ENCODE measurements at places on chromosomes 12 and 14.

- DNase-seq = no peak
These were observed 44.1 kb downstream of the VWF start for GRCh38 chr12:6080149-6081045.

- no peak for DNase-seq
These were observed 101.8 kb upstream of the DYRK2 start for GRCh38 chr12:67546746-67547145.

- no peak for DNase-seq
These were observed 27.5 kb downstream of the TESPA1 start for GRCh38 chr12:54956818-54957641.

GRCh38 chr14:23601845-23602180, 23.2 kb upstream of the JPH4 start:
- DNase-seq = no peak

DNA sequence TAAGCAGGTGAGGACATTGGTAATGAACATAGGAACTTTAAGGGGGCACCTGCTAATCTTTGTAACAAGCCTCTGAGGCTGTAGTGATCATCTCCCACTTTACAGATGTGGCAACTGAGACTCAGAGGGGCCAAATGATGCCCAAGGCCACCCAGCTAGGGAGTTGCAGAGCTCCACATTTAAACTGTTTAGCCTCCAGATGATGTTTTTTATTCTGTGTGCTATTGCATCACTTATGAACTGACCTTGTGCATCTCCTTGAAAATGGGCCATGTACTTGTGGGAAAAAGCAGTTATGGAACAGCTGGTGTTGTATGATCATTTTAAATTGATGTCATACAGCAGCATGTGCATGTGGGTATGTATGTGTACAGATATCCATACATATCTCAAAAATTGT, 41.4 kb downstream of the TPCN1 start:
- DNase-seq = no peak

DNA sequence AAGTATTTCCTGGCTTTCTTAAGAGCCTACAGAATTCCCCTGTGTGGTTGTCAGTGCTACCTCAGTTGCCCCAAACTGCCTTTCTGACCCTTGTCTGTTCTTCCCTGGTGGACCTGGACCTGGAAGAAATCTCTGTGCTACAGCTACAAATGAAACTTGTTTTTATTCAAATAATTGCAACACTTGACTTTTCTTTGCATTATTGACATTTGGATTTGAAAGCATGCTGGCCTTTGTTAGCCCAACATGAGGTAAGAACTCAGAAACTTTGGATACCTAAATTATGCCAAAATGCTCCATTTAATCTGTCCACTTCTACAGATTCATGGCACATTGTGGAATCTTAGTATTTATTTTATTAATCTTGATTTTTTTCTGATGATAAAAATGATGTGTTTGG, 142.9 kb downstream of the SAMD4A start:
- DNase-seq = no peak

GRCh38 chr12:127703026-127703425, 563.9 kb upstream of the TMEM132C start:
- no peak for DNase-seq

DNA sequence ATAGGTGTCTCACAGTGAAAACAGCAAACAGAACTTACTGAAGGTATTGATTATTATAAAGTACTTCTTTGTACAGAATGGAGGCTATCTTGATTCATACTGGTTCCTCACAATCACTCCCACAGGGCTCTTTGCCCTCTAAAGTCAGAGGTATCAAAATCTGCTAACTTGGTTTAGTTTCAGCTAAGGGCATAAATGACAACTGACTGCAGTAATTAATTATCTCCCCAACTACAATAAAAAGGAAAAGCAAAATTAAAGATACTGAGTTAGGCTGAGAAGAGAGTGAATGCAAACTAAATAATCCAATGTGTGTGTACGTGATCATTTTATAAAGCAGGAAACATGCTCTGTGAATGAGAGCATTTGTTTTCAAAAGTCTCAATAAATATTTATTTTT, 338.7 kb downstream of the ACSS3 start:
- DNase-seq = no peak

DNA sequence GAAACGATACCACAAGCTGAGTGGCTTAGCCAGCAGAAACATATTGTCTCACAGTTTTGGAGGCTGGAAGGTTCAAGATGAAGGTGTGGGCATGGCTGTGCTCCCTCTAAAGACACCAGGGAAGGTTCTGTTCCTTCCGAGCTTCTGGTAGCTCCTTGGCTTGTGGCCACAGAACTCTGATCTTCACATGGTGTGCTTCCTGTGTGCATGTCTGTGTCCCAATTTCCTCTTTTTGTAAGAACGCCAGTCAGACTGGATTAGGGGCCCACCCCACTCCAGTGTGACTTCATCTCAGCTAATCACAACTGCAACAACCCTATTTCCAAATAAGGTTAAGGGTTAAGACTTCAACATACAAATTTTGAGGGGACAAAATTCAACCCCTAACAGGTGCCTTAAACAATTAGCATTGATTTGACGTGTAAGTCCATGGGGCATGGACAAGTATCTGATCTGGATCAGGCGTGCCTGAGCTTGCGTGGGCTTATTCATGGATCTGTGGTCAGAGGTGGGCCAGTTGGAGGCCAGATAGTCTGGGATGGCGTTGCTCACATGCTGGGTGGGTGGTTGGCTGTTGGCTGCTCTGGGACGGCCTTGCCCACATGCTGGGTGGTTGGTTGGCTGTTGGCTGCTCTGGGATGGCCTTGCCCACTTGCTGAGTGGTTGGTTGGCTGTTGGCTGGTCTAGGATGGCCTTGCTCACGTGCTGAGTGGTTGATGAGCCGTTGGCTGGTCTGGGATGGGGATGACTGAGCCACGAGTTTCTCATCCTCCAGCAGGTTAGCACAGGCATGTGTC, 88.5 kb downstream of the LGMN start:
- DNase-seq = no peak

- no peak for DNase-seq
These were observed 6.9 kb downstream of the RARG start for GRCh38 chr12:53224897-53225634.

DNA sequence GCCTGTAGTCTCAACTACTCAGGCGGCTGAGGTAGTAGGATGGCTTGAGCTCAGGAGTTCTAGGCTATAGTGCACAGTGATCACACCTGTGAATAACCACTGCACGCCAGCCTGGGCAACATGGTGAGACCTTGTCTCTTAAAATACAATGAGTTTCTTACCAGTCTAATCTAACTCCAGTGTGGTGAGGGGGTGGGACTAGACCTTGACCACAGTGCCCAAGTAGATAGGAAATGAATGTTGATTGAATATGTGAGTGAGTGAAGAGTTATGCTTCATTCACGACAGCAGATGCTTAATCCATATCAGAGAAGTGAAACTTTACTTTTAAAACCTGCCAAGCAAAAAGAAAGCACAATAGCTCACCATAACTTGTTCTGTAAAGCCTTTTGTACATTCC, 11.2 kb upstream of the AK7 start:
- DNase-seq = no peak

- DNase-seq = no peak
These were observed 12.4 kb downstream of the HDAC7 start for GRCh38 chr12:47807338-47807737.

- no peak for DNase-seq
These were observed 40.1 kb downstream of the SMIM41 start for GRCh38 chr12:52119398-52120254.

- DNase-seq = no peak
These were observed 128.5 kb downstream of the KIF26A start for GRCh38 chr14:104266631-104267575.

DNA sequence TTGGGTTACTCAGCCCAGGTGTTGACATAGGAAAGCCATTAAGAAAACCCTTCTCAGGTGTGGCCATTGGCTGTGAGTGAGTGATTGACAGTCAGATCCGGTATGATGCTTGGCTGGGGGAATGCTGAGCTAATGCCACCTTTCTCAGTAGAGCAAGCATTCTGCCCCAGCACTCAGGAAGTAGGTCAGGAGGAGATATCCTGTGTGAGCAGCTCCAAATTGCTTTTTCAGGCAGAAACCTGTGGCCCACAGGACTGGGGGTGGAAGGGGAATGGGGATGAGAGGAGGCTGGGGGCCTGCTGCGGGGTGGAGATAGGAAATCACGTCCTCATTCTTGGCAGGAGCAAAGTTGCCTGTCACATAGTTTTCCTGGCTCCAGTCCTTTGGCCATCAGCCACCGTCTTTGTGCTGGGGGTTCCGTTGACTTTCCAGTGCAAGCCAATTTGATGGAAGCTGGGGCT, 55.7 kb downstream of the NINJ2 start:
- DNase-seq = no peak

- DNase-seq = no peak
These were observed 198.8 kb downstream of the KITLG start for GRCh38 chr12:88381466-88381865.

DNA sequence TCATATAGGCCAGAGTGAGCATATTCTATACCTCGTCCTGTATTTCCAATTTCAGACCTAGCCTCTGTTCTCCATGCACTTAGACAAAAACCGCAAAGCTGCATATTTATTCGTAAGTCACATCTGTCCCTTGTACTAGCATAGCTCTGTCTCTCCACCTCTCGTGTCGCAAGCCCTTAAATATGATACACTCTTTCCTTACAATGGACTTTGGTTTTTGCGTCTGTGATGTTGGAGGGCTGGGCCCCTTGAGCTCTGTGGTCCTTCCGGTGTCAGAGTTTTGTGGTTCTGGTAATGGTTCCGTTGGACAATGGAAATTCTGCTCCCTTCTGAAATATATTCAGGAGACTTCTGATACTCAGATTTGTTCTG, 11.3 kb downstream of the PRKCH start:
- DNase-seq = no peak

GRCh38 chr12:15996948-15997347, 85.8 kb downstream of the DERA start:
- no peak for DNase-seq

GRCh38 chr12:61356485-61356884, 903.7 kb upstream of the USP15 start:
- DNase-seq = no peak

DNA sequence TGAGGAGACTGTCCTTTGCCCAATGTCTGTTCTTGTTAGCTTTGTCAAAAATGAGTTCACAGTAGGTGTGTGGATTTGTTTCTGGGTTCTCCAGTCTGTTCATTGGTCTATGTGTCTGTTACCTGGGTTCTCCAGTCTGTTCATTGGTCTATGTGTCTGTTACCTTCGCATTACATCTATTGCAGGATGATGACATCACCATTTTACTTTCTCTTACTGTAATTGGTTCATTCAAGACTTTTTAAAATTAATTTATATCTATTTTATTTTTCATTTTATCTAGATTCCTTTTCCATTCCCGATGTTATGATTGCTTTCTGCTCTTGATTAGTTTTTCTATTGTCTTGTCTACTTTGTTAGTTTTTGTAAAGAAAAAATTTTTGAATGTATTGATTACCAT, 615.5 kb downstream of the SOX5 start:
- DNase-seq = no peak

DNA sequence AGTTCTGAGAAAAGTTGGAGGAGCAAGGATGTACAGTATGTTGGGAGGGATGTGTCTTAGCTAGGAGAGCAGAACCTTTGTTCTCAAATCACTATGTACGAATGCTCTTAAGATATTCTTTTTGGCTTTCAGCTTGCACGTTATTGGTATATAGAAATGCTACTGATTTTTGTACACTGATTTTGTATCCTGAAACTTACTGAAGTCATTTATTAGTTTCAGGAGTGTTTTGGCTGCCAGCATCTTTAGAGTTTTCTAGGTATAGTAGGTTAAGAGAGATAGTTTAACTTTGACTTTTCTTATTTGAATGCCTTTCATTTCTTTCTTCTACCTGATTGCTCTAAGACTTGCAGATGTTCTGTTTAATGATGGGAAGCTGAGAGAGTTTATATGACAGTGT, 442.8 kb upstream of the FBXO33 start:
- DNase-seq = no peak

DNA sequence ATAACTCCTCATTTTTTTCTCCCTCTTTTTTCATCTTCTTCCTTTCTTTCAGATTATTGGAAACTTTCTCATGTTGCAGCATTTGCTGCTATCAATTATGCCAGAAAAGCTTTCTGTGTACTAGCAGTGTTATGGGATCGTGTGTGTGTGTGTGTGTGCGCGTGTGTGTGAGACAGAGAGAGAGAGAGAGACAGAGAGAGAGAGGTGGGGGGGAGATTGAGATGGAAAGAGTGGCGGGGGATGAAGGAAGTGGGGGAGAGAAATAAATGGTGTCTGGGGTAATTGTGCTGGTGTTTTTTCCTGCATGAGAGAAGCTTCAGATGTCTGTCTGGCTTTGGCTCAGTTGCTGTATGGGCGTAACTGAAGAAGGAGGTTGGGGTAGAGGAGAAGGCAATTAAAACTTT, 268.9 kb downstream of the RAD51B start:
- no peak for DNase-seq

- DNase-seq = peak; percentile 89
These were observed 55.2 kb upstream of the CERS5 start for GRCh38 chr12:50222275-50222783.

- no peak for DNase-seq
These were observed 8.7 kb downstream of the TMEM253 start for GRCh38 chr14:21109377-21110138.

DNA sequence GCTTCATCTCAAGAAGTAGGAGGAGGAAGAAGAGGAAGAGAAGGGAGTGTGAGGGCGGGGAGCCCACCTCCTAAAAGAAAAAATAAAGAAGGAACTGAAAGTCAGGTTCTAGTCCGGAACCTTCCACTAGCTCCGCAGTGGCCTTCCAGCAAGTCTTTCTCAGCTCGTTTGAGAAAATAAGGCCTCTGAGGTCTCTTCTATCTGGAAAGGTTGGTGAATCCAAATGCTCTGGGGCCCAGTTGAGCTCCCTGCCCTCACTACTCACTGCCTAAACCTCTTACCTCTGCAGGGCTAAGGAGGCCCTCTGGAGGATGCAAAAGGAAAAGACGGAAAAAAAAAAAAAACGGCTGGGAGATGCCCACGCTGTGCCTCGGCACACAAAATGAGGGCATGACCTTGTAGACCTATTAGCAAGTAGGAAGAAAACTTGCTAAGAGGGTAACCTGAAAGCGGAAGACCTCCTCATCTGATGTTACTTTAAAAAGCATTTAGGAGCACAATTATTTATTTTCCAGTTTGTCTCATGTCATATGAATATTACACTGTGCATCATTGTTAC, 35.9 kb downstream of the FBLN5 start:
- no peak for DNase-seq

- no peak for DNase-seq
These were observed 8.5 kb upstream of the SYNE3 start for GRCh38 chr14:95524706-95525512.

- no peak for DNase-seq
These were observed 34.4 kb downstream of the PPP1R36 start for GRCh38 chr14:64584190-64584589.

- no peak for DNase-seq
These were observed 1131.0 kb downstream of the AACS start for GRCh38 chr12:126196263-126196662.

GRCh38 chr12:19131025-19131444, 1.5 kb downstream of the PLEKHA5 start:
- no peak for DNase-seq

GRCh38 chr12:92493816-92494215, 209.0 kb upstream of the PLEKHG7 start:
- DNase-seq = no peak

GRCh38 chr14:76191297-76191696, 39.6 kb downstream of the GPATCH2L start:
- no peak for DNase-seq
